ENCODE measurements at places on chromosomes 4 and X.

DNA sequence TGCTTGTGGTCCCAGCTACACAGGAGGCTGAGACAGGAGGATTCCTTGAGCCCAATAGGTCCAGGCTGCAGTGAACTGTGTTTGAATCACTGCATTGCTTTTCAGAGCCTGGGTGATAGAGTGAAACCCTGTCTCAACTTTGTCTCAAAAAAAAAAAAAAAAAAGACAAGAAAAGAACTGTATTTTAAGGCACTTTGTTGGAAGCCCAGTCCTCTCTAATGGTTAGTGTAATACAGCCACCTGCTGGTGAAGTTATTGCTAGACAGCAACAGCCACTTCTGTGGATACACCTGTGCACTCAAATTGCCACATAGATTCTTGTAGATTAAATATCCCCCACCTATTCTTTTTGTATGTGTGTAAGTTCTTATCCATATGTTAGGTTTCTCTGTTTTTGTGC is 10.1 kb upstream of the FGG start:
- no peak for DNase-seq

- no peak for DNase-seq
These were observed 1.9 kb downstream of the TLR7 start for GRCh38 chrX:12868747-12869146.

- DNase-seq = no peak
These were observed 55.4 kb downstream of the ZNF827 start for GRCh38 chr4:145883101-145883694.

- DNase-seq = no peak
These were observed 16.3 kb upstream of the DRD5 start for GRCh38 chr4:9765091-9765490.

DNA sequence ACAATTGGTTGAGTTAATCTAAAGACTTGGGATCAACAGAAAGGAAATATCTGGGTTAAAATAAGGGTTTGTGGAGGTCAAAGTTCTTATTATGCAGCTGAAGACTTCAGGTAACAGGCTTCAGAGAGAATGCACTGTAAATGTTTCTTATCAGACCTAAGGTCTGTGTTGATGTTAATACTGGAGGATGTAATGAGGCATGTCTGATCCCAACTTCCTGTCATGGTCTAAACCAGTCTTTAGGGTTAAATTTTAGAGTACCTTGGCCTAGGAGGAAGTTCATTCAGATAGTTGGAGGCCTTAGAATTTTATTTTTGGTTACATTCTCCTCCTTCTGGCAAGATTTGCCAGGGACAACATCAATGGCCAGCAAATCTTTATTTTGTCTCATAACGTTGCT is 72.1 kb upstream of the GC start:
- DNase-seq = no peak

- no peak for DNase-seq
These were observed 7.6 kb upstream of the SRD5A3 start for GRCh38 chr4:55338486-55338885.

DNA sequence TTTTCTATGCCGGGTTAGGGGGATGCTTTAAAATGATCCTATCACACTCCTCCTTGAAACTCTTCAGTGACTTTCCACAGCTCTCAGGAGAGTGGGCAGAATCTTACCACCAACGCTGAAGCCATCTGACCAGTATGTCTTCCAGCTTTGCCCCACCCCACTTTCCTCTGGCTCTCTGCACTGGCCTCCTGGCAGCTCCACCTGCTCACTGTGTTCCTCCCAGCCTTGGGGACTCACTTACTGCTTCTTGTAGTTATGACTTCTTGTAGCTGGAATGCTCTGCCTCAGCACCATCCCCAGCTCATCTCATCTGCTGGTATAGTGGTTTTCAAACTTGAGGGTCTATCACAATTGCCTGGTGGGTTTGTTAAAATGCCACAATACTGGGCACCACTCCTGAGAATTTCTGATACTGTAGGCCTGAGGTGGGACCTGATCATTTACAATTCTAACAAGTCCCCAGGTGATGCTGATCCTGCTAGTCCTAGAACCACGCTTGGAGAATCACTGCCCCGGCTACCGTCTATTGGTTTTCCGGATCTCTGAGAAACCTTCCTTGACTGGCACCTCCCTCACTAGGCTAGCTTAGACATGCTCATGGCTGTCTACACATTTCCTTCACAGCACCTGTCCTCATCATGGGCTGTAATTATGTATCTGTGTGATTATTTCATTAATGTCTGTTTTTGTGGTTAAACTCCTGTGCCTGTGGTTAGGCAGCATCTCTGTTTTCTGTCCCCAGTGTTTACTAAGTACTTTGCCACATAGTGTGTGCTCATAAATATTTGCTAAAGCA is 152.2 kb downstream of the MGST2 start:
- no peak for DNase-seq

GRCh38 chr4:15765391-15765790 is 12.7 kb upstream of the CD38 start:
- no peak for DNase-seq

DNA sequence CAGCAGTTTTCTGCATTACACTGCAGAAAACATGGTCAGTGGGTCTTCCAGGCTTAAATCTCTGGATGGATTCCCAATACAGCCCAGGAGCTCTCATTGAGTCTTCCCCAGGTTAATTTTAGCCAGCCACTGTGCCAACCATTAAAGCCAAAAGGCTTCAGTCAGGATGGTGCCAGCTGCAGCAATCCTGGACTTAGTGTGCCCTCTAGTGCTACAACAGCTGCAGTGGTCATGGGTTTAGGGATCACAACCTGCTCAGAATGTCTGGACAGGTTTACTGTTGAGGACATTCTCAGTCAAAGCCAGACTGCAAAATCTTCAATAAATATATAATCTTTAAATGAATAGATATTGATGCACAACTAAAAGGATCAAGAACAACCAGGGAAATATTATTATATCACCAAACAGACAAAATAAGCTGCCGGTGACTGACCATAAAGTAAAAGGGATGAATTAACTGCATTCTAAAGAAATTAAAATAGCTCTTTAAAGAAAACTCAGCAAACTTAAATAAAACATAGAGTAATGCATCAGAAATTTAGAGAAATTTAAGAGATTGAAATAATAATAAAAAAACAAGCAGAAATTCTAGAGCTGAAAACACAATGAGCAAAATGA is 639.9 kb downstream of the SPOCK3 start:
- no peak for DNase-seq

GRCh38 chrX:17977696-17978095 is 116.6 kb upstream of the RAI2 start:
- DNase-seq = no peak

- no peak for DNase-seq
These were observed 457 bp downstream of the TFE3 start for GRCh38 chrX:49042581-49043219.

DNA sequence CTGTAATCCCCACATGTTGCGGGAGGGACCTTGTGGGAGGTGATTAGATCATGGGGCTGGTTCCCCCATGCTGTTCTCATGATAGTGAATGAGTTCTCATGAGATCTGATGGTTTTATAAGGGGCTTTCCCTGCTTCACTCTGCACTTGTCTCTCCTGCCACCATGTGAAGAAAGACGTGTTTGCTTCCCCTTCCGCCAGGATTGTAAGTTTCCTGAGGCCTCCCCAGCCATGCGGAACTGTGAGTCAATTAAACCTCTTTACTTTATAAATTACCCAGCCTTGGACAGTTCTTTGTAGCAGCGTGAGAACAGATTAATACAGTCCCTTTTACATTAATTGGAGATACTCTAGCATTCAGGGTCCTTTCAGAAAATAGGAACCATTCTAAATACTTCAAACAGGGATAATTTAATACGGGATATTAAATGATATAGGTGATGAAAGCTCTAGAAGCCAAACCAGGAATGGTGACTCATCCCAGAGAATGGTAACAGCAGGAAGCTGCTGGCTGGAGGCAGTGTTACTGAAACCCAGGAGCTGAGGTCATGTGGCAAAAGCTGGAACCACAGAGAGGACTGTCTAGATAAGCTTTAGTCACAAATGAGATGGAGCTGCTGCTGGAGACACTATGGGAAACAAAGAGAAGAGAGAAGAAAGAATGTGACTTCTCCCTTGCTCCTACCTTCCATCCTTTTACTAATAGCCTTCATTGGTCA is 57.3 kb downstream of the GSTCD start:
- no peak for DNase-seq

GRCh38 chr4:167986044-167986443 is 106.3 kb upstream of the ANXA10 start:
- DNase-seq = no peak

DNA sequence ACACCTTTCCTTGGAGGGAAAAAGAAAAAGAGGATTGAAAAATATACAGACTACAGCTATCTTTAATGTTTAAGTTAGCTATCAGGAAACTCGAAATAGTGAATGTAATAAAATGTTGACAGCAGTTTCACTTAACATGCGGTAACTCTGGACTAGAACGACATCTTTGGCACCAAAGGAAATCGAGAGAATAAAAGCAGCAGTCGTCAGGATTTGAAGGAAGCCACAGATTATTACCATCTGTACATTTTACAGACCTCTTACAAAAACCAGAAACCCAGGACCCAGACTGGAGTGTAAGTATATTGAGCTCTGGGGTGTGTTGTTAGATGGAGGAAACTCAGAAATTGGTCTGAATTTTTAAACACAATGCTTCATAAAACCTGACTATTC is 51.6 kb upstream of the STOX2 start:
- DNase-seq = no peak

- DNase-seq = no peak
These were observed 193.7 kb downstream of the SPATA18 start for GRCh38 chr4:52244848-52245247.

GRCh38 chr4:110635163-110635865 is 12.4 kb upstream of the PITX2 start:
- DNase-seq = no peak

DNA sequence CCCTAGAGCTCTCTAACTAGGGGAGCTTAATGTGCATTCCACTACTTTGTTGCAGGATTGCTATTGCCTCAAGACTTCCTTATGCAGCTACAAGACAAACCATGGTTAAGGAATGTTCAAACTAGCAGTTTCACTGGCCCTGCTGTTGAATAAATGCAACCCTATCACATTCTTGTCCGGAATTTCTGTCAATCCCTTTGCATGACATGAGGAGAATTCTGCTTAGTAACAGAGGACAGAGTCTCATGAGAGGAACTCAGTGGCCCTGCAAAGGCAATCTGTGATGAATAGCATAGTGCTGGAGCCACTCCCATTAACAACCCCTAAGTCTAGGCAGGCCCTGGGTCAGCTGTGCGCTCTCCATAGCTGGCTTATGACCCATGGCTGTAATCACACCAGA is 30.7 kb upstream of the SGMS2 start:
- DNase-seq = no peak

DNA sequence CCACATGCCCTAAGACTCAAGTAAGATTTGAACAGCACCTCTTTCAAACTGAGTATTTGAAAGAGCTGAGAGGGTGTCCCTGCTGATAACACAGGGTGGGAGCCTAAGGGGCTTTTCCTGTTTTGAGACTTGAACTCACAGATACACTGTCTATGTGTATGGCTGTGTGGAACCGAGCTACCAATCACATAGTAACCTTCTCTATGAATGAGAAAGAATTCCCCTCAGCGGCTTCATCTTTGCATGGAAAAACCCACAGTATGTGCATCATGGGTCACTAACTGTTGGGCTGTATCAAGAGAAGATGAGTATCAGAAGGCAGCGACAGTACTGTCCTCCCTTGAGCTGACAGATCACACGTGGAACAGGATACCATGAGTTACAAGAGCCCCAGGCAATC is 336.3 kb downstream of the AFF2 start:
- DNase-seq = no peak

- DNase-seq = no peak
These were observed 855 bp upstream of the DHRSX start for GRCh38 chrX:2501559-2502102.

GRCh38 chrX:20066968-20067708 is 49.6 kb downstream of the MAP7D2 start:
- no peak for DNase-seq
